ENCODE measurements at places on chromosomes 12 and 14.
A peak's percentile ranks its signal among the peaks of the same experiment; 100 is the strongest.

DNA sequence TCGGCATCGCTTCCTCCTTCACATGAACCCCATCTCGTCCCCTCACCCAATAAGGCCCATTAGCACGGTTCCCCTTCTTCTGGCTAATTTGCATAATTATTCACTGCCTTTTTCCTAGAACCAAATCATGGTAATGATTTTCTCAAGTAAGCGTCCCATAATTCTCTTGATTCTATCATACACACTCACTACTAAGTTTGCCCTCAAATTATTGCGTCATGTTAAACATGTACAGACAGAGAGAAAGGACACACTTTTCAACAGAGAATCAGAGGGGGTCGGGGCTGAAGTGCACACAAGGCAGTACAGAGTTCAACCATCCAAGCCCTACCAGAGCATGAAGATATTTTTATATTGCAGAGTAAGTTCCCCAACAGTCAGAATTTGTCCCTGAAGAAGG is 256.6 kb downstream of the FOXN3 start:
- DNase-seq = no peak

DNA sequence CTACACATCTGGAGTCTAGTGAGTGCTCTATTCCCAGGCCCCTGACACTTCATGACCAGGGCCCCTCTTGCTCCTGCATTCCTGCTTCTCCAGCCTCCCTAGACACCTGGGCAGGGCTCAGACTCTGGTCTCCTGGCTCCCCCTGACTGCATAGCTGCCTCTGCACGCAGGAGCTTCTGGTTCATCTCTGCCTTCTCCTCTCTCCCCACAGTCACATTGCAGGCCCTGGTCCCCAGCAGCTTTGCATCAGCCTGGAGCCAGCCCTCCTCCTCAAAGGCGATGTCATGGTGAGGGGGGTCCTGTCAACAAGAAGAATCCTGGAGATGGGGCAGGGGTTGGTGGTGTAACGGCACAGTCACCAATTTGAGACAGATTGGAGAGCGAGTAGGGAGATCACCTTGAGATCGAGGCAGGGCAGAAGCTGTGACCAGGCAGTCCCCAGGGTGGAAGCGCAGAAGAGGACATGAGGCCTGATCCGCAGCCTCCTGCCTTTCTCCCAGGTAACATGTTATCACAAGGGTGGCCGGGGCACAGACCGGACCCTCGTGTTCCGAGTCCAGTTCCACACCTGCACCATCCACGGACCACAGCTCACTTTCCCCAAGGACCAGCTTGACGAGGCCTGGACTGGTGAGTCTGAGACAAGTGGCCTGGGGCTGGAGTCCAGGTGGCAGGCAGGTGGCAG is 8.1 kb downstream of the TNS2 start:
- no peak for DNase-seq

DNA sequence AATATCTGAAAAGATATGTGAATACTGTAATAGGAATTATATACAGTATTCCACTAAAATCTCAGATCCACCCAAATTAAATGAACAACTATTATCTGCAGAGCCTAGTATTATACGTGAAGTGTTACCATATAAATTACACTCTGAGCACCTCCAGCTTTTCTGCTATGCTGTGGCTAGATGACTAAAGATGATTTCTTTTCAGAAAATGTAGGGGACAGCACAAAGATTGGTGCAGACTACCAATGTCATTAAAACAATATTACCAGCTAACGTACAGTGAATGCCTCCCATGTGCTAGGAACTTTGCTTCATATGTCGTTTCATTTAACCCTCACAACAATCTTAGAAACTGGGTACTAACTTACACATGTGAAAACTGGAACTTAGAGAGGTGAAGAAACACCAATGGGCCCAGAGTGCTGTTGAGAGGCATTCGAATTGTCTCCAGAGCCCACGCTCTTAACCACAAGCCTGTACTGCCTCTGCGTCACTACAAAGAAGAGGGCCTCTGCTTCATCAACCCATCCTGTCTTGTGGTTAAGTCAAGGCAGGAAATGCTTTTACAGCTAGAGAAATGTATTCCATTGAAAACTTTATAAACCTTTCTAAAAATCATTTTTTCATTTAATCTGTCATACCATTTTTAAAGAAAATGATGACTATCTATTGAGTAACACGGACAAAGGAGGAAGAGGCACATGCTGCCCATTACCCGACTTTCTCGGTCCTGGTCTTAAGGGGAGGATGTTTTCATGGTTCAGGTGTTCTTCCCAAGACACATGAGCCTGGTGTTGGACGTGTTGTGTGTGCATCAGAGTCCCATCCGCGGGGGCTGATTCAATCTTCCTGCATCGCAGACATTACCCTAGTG is 1.3 kb downstream of the GPR65 start:
- DNase-seq = peak; percentile 20

DNA sequence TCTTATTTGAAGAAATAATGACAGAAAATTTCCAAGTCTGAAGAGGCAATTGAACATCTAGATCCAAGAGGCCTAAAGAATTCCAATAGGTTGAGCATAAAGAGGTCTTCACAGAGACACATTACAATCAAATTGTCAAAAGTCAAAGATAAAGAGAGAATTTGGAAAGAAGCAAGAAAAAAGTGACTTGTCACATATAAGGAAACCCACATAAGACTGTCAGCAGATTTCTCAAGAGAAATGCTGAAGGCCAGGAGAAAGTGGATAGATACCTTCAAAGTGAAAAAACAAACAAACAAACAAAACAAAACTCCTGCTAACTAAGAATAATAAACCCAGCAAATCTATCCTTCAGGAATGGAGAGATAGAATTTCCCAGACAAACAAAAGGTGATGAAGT is 118.1 kb upstream of the LGR5 start:
- DNase-seq = no peak

DNA sequence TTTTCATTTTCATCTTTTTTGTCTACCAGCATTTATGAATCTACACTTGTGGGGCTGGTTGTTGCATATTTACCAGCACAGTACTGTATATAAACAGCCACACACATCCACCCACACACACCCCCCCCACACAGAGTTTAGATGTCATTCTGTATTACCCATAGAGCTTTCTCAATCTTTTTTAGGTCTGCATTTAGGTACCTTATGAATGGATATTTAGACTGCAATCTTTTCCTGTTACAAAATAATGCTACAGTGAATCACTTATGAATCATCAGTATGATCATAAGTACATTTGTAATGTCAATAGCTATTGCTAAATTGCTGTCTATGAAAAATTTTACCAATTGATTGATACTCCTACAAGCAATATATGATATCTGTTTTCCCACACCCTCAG is 67.3 kb upstream of the STK38L start:
- DNase-seq = no peak

DNA sequence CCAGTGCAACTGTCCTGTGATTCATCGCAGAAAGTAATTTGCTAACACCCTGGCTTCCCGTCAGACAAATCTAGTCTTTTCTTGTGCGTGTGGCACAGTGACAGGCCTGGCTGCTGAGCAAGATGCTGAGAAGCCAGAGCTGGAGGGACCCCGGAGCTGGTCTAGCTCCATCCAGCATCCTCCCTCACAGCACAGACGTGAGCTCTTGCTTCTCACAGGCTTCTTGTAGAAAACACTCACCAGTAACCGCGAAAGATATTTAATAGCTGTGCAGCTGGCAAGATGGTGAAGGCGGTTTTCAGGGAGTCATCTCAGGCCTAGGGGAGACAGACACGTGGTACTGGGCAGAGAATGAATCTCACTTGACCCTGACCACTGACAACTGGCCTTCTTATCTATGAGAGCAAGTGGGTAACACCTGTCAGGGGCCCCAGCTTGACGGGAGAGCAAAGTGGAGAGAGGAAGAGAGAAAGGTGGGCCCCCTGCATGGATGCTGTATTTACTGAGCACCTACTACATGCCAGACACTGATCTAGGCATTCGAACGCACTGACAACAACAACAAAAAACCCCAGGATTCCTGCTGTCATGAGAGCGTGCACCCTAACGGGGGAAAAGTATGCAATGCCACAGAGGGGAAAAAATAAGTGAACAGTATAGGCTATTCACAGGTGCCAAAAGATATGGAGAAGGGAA is 63.3 kb downstream of the CCDC88C start:
- DNase-seq = no peak

DNA sequence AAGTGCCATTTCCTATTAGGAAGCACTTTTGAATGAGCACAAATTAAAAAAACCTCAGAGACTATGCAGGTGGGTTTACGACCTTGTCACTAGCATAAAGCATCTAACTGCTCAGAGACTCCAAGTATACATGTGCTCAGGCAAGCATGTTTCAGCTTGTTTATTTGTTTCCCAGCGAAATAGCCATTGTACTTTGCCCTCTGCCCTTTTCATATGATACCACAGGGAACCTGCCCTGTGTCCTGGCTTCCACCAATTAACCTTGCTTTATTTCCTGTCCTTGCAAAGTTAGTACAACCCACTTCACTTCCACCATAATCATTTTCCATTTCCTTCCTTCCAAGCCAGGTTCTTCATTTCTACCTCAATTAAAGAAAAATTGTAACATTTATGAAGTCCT is 194.9 kb downstream of the DUSP6 start:
- no peak for DNase-seq

GRCh38 chr14:91140672-91141071 is 26.8 kb downstream of the DGLUCY start:
- no peak for DNase-seq
